ENCODE measurements at places on chromosomes 5 and 9.

DNA sequence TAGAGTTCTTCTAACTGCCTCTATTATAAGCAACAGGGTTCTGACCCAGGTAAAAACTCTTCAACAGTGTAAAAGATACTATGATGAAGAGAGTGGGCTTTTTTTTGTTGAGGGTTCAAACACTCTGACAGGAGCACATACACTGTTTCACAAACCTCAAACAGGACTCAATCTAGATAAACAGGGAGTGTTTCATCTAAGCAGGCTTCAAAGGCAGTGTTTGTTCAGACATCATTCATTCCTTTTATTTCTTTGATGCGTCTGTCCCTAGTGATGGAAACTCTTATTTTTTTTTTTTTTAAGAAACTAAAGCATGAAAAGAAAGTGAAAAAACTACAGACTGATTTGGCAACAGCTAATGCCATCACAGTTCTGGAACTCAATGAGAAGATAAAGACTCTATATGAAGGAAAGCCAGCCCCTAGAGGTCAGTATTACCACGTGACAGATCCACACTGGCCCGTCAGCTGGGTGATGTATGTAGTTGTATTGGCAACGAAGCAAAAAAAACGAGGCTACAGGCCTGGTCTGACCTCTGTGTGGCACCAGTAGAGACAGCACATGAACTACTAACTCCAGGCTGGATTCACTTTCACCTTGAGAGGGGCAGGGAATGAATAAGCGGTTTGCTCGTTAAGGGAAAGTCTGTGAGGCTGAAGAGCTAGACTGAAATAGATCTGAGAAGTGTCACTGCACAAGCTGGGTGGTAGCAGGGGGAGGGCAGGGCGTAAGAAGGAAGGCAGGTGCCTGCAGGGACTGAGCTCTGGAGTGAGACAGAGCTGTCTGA, 172.2 kb downstream of the CCDC192 start:
- no peak overlapping the region for H3K4me3 ChIP-seq
- H3K27me3 ChIP-seq, result no peaks in the 10 kb centered on the region
- H3K27ac ChIP-seq, result no peak overlapping the region
- H3K4me1 ChIP-seq, result peaks cover 11% of the 10 kb centered on the region
- H3K36me3 ChIP-seq, result no peaks in the 10 kb centered on the region

GRCh38 chr5:116455061-116455460, 119.6 kb downstream of the SEMA6A start:
- no peak overlapping the region for H3K27ac ChIP-seq
- no peaks in the 10 kb centered on the region for H3K27me3 ChIP-seq
- no peaks in the 10 kb centered on the region for H3K36me3 ChIP-seq
- H3K4me1 ChIP-seq, result peaks cover 6% of the 10 kb centered on the region

DNA sequence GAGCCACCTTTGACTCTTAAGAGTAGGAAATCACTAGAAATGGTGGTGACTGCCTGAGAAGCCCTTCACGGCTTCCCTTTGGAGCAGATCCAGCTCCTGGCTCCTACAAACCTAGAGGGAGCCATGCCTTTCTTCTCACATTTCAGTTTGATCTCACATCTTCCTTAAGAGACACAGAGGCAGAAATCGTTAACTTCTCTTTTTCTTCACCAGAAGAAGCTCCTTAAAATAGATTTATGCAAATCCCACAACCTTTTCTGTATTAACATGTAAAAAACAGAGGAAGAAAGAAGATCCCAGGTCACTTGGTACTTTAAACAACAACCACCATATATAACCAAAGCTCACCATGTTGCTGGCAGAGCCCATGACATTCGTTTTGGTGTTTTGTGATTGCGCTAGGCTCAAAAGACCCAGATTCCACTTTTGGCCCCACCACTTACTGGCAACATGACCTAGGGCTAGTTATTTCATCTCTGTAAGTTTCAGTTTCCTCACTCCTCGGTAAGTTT, 29.6 kb downstream of the PAX5 start:
- H3K36me3 ChIP-seq, result no peaks in the 10 kb centered on the region
- no peak for DNase-seq
- no peak overlapping the region for H3K27ac ChIP-seq
- H3K4me3 ChIP-seq, result no peak overlapping the region

DNA sequence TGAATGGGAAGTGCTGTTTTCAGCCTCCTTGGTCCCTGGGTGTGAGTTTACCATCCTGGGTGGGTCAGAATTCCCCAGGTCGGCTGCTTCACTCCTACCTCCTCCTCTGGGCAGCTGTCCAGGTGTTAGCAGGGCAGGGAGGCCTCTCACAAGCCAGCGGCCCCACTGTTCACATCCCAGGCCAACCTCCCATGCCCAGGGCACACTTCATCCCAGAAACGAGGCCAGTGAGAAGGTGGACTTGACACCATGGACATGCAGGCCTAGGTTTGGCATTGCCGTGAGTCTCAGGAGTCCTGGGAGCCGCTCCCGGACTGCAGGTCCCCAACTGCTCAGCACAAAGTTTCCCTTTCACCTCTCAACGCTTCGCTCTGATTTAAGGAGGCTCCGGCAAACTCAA, 229.6 kb upstream of the IRX2 start:
- no peaks in the 10 kb centered on the region for H3K36me3 ChIP-seq
- no peak overlapping the region for H3K4me3 ChIP-seq
- DNase-seq, result no peak
- H3K27ac ChIP-seq, result no peak overlapping the region
